ENCODE measurements at places on chromosomes 5 and 9.

- no peak for DNase-seq
Observed at GRCh38 chr5:66652818-66653217, 56.6 kb downstream of the MAST4 start.

DNA sequence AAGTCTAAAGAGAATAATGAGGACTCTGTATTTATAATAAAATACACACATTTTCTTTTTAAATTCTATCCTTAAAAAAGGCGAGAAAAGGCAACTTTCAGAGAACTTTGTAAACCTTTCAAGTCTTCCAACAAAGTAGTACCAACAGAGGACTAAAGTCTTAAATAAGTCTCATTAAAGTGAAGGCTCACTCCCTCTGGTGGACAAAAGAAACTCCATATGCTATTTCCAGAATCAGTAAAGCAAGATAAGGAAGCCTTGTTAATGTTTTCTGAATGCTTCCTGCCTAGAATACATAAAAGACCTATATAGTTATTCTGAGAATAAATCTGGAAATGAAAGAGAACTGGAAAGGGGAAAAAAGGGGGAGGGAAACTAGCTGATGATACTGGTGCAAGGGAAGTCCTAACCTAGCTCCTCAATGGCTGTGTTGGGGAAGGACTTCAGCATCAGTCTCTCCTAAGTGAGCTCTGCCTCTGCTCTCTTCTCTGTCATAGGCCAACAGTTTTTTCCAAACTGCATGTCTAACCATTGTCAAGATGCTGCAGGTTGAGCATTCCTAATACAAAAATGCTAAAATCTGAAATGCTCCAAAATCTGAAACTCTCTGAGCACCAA lies 7.2 kb downstream of the HMGCS1 start:
- DNase-seq: no peak

- no peak for DNase-seq
Observed at GRCh38 chr5:112202694-112203093, 216.4 kb downstream of the EPB41L4A start.

GRCh38 chr9:121434969-121435368 lies 64.7 kb downstream of the GGTA1 start:
- no peak for DNase-seq

- no peak for DNase-seq
Observed at GRCh38 chr9:133783331-133783731, 45.2 kb upstream of the SARDH start.

DNA sequence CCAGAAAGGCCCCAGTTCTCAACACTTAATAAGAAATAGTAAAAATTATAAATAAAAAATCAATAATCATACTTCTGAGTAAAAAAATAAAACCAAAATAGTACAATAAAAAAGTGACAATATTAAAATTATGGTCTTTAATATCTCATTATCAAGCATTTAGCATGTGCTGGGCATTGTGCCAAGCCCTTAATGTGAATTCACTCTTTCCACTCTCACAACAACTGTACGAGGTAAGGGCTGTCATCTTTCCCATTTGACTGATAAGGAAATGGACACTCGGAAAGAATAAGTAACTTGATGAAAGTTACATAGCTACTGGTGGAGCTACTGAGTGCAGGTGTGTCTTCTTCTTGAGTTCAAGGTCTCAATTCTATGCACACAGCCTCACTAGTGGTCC lies 43.6 kb downstream of the SEC61B start:
- DNase-seq: no peak

DNA sequence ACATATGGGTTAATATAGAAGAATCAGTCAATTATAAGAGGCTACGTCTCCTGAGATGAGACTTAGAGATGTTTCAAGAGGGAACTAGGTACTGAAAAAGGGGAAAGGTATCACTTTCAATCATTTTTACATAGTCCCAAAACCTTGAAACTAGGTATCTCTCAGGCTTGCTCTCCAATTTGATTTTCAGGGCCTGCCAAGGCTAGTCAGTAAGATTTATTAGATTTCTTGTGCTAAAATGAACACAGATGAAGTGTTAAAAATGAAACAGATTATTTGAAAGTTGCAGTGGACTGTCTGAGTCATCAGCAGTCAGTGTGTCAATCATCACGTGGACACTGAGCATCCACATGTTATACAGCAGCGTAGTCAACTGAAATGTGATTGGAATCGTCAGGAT lies 591.1 kb downstream of the DTWD2 start:
- DNase-seq: no peak

GRCh38 chr9:72044095-72044494 lies 16.3 kb downstream of the C9orf57 start:
- DNase-seq: no peak

GRCh38 chr5:170819824-170820223 lies 36.3 kb downstream of the GABRP start:
- no peak for DNase-seq

- no peak for DNase-seq
Observed at GRCh38 chr5:148846930-148847329, 20.5 kb downstream of the ADRB2 start.

DNA sequence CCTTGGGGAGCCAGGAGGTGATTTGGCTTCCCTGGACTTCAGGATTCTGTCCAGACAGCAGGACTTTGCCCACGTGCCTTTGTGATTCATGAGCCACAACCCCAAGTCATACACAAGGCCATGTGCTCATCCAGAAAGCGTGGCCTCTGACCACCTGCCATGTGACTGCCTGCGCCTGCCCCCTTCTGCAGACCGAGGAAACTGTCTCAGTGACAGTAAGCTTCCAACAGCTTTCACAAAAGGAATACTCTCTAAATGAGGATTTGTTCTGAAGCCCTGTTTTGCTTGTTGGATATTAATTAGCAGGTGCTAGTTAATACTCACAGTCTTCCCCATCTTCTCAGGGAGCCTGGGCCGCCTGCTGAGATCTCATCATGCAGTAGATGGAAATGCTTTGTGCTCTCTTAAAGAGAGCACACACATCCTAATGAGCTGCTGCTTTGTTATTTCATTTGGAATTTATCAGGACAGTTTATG lies 36.9 kb upstream of the ANGPTL2 start:
- no peak for DNase-seq

GRCh38 chr5:134578578-134579283 lies 53.3 kb downstream of the JADE2 start:
- no peak for DNase-seq

DNA sequence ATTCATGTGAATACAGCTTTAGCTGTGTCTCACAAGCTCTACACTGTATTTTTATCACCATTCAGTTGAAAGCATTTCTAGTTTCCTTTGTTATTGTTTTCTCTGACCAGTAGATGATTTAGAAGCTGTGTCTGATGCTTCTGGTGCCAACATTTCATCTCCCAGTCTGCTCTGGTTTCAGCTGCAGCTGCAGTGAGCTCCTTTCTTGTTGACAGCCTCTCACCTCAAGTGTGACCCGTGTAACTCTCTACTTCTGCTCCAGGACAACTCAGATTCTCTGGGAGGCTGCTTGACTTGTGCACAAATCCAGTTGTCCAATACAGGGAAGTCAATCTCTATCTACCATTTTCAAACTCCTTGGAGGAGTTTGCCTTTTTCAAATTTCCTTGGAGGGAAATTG lies 504.8 kb downstream of the DIRAS2 start:
- DNase-seq: no peak

DNA sequence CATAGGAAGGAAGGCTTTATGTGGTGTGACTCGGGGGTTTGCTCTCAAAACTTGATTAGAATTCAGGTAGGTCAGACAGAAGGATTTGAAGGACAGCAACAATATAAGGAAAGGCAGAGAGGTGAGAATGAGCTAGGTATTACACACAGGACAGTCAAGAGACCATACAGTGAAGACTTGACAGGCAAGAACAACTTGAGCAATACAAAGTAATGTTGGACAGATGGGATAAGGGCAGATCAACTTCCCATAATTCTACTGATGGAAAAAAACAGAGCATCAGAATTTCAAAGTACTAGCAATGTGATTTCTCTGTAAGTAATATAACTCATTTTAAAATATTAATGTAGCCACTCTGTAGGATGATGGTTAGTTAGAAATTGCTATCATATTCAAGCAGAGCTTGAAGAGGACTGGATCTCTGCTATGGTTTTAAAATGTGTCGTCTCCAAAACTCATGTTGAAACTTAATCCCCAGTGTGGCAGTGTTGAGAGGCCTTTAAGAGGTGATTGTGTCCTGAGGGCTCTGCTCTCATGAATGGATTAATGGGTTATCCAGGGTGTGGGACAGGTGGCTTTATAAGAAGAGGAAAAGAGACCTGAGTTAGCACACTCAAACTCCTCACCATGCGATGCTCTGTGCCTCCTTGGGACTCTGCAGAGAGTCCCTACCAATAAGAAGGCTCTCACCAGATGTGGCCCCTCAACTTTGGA lies 22.4 kb upstream of the HOMER1 start:
- DNase-seq: no peak

GRCh38 chr5:65825408-65826328 lies 100.7 kb upstream of the ERBIN start:
- DNase-seq: no peak

- no peak for DNase-seq
Observed at GRCh38 chr5:35309365-35310130, 79.3 kb upstream of the PRLR start.

DNA sequence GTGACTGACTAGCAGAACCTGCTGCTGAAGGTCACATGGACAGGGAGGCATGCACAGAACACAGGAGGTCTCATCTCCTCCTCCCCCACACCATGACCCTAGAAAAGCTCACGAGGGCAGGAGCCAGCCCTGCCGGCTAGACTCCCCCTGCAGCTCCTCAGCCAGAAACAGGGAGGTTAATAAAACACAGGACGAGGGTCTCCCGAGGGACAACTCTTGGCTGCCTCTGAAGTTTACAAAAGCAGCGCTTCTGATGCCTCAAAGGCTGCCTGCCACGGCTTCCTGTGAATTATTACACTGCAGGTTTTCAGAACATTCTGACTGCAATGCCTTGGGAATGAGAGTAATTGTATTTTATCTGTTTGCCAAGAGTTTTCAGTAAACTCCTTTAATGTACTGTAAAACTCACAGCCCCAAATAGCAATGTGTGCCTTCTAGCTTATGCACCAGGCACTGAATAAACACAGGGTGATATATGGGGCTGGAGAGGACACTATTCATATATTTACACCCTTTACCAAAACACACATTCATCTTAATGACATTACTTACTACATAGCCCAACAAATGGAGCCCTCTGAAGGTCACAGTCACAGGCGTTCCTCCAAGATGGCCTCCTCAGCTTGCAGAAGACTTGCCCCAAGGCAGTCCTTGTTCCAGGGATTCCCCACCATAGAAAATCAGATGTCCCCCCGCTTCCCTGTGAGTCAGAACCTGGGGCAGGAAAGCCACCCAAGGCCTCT lies 83.7 kb downstream of the C5orf15 start:
- DNase-seq: no peak

- no peak for DNase-seq
Observed at GRCh38 chr5:158026304-158027031, 167.5 kb upstream of the CLINT1 start.

GRCh38 chr5:77177576-77177975 lies 32.9 kb upstream of the PDE8B start:
- DNase-seq: no peak

DNA sequence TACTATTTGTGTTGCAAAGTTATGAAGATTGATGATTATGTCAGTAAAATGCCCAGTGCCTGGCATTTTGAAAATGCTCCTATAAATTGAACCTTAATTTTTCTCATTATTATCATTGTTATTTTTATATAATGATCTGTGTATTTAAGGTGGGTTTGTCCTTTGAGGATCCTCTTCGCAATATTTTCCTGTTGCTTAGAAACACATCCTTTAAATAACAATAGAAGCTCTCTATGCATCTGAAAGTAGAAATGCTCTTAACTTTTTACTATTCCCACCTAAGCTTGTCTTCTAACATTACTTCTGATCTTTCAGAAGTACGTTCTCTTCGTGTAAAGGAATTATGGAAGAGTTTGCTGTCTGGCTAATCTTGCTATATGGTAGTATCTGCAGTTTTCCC lies 214.7 kb upstream of the TLX3 start:
- DNase-seq: no peak

GRCh38 chr9:74589576-74589975 lies 92.4 kb downstream of the RORB start:
- no peak for DNase-seq

- DNase-seq: no peak
Observed at GRCh38 chr5:151585970-151586369, 5.2 kb downstream of the FAT2 start.

DNA sequence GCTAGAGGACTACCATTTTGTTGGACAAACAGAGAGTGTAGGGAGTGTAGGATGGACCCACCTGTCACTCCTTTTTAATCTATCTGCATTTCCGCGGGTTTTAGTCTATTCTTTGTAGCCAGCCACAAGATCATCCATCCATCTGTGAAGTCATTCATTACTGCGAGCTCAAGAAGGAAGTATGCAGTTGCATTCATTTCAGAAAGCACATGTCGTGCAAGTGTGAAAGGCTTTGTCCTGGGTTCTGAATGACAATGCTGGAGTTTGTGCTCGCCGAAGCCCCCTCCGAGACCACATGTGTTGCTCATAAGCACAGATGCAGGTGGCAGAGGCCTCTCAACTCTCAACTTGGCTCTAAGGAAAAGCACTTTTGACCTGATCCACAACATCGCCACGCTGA lies 70.3 kb upstream of the BASP1 start:
- no peak for DNase-seq

GRCh38 chr5:140345919-140346347 lies 470 bp downstream of the HBEGF start:
- DNase-seq: no peak

GRCh38 chr9:5516453-5517220 lies 6.3 kb downstream of the PDCD1LG2 start:
- DNase-seq: no peak

GRCh38 chr9:82148901-82149461 lies 160.4 kb downstream of the SPATA31D1 start:
- DNase-seq: no peak

DNA sequence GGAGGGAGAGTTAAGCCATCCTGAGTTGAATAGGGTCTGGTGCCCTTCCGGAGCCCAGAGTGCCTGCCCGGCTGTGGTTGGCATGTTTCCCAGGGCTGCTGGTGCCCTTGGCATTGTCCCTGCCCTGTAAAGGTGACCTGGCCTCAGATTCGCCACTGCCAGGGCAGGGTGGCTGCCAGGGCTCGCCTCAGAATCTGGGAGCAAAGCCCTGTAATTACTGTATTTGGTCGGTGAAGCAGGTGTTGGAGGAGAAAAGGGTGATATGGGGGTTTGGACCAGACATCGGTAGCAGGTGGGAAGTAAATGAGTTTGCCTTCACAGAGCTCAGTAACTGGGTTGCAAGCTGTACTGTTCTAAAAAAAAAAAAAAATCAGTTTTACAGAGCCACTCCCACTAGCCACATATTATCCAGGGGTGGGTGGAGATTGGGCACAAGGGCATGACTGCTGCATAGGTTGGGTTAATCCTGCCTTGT lies 47.6 kb downstream of the RGS3 start:
- no peak for DNase-seq

- no peak for DNase-seq
Observed at GRCh38 chr5:119063579-119064379, 7.1 kb upstream of the DMXL1 start.

GRCh38 chr9:80928697-80929096 lies 760.6 kb downstream of the TLE1 start:
- DNase-seq: no peak

DNA sequence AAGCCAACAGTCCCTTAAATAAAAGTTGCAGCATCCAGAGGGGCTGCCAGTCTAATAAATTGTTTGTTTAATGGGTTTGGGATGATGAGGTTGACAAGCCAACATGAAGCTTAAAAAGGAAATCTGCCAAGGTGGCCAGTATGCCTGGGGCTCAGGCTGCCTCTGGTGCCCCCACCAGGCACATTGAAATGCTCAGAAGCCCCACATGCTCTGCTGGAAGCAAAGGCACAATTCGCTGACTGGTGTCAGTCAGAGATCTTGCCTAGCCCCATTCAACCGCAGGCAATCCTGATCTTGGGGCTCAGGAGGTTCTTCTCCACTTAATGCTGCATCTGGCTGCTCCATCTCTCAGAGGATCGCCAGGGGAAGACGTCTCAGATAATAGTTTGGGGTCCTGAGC lies 44.2 kb upstream of the TCERG1 start:
- no peak for DNase-seq

Measured in activated CD4-positive, alpha-beta T cell treated with anti-CD3 and anti-CD28 coated beads for 48 hours (primary cell).